CD4-positive, alpha-beta T cell treated with Interleukin-15 for 4 hours (primary cell): ENCODE measurements at places on chromosomes 4 and X.
A peak's percentile ranks its signal among the peaks of the same experiment; 100 is the strongest.

GRCh38 chr4:16023776-16024408, 59.9 kb downstream of the PROM1 start:
- no peak for DNase-seq

DNA sequence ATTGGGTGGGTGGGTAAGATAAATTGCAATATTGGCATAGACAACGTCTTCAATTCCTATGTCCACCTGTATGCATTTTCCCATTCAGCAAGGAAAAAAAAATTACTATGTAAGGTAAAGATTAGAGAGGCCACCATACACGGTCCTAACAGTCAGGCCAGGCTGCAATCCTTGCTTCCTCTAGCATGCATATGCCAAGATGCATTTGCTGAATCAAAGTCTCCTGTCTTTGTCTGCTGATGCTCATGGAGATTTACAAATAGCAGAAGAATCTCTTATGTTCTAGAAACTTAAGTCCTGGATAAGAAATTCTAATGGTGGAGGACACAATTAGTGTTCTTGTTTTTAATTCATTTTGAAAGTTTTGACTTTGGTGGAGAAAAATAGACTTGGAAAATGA, 206.8 kb downstream of the PDGFC start:
- no peak for DNase-seq

DNA sequence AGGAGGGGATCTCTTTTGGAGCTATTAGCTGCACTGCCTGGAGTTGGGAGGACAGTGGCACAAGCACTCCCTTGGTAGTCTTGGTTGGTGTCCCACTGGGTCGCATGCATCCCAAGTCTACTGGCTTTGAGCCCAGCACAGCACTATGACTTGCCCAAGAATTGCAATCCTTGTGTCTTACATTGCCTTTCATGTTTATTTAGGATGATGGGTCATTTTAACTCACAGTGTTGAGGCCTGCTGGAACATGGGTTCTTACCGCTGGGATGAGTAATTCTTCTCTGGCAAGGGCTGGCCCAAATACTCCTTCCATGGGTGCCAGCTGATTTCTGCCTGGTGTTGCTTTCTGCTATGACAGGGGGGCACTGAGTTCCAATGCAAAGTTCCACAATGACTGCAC, 185.5 kb downstream of the TEX13C start:
- no peak for DNase-seq

DNA sequence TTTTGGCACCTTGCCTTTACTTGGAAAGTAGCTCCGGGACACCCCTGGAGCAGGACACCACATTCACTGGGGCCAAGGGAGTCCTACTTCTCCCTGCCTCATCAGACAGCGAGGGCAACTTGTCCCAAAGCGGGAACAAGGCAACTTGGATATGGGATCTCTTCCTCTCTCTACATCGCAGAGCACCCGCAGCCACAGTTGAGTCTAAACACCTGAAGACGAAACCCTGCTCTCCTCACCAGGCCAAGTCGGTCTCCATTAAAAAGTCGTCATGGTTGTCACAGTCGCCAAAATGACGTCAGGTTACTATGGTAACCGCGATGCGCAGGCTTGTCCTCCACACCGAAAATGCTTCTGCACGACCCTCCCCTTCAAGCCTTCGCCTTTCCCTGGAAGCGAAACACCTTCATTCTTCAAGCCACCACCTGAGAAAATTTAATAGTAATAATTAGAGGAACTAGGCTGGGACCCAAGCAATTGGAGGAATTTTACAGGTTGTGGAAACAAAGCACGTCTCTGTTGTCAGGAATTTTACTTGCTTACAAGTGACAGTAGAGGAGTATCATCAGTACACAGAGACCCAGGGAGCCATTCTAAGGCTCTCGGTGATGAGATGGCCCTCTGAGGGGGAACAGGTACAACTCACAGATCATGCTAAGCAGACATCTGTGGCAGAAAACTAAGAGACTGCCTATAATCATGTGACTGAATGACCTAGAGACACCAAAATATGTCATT, 30.5 kb upstream of the TCEAL4 start:
- peak; percentile 57 for DNase-seq

- no peak for DNase-seq
Observed at GRCh38 chr4:123345137-123345934, 51.3 kb upstream of the SPRY1 start.

DNA sequence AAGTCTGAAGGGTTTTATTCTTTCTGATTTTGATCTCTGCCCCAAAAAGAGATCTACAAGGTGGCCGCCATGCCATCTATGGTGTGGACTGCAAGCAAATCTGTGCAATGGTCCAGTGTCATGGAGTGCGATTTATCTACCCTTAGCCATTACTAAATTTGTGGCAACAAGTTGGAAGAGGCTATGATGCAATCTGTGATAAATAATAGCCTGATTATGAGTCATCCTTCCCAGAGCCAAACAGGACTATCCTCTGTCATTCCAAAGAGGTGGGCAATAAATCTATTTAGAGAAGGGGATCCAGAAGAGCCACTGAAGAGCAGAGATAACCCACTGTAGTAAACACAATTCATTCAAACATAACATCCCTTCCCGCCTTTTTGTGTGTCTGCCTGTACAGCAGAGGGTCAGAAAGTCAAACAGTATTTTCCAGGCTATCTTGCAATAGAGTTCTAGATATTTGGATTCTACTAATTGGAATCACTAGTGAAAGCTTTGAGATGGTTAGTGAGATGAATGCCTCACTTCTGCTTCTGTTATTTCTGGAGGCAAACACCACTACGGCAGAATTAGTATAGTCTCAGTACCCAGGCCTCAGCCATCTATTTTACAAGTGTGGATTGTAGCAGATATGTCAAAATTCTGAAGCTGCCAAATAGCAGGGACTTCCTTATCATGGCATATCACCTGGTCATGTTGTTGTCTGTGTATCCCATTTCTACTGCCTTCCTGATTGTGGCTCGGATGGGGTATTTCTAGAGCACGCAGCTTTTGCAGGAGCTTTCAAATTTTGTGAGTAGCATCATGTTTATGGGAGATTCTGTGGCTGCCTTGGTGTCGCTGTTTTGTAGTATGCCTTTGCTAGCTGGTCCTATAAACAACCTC, 192.0 kb downstream of the SMIM20 start:
- DNase-seq: no peak

DNA sequence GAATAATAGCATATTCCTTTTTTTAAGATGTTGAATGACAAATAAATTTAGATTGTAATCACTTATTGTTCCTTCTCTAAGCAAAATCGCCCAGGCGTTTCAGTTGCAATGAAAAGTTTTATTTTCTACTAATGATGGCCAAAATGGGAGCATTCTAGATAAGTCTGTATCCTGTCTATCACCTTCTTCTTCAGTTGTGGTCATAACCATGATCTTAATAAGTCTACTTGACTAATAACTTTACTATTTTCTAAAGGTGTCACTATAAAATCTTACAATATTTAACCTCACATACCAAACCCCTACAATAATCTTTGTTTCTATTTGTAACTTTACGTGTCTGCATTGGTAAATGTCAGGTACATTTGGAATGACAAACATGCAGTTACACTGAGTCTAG, 723.7 kb upstream of the MAGEB2 start:
- no peak for DNase-seq

DNA sequence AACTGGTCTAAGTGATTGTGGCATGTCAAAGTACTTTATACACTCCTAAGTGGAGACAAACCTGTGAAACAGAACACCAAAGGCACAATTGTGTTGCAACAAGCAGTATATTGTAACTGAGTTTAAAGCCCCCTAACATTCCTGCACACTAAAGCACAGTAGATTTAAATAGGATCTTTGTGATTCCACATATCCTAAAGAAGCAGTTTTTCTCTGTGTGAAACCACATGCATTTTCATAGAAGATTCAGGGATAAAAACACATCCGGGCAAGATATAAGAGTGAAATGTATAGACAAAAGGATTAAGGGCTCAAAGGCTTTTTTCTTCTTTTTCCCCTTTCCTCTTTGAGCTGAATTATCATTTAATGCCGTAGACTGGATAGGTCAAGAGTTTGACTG, 82.2 kb downstream of the ANK2 start:
- no peak for DNase-seq

DNA sequence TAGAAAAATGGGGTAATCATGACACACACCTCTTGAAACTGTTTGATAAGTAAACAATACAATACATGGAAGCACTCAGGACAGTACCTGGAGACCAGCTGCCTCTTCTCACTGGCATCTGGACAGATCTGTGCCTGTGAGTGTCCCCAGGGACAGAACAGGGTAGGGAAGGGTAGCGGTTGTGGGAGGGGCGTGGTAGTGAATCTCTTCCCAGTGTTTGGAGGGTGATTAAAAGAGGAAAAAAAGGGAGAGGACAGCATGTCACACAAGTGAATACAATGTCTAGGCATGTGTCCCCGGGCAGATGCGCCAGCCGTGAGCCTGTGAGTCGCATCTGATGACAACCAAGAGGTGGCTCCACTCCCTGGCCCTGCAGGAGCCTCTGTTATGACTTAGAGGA, 138.8 kb upstream of the MSX1 start:
- DNase-seq: no peak

GRCh38 chr4:38415682-38416081, 248.3 kb upstream of the KLF3 start:
- no peak for DNase-seq

DNA sequence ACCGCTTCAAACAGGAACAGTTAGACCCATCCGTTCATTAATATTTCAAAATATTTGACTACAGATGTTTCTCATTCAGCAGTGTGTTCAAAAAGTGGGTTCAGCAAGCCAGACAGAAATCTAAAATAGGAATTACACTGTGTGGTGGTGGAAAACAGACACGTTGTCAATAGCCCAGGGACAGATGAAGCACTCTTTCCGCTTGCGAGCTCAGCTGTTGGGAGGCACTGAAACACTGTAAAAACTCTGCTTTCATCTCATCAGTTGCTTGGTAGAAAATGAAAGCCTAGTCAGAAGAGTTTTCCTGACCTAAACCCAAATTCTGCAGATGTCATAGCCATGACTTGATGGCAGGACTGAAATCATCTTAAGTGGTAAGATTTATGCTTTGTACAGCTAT, 38.5 kb downstream of the LRP2BP start:
- DNase-seq: no peak

- DNase-seq: no peak
Observed at GRCh38 chr4:152009031-152009670, 248.3 kb upstream of the GATB start.

DNA sequence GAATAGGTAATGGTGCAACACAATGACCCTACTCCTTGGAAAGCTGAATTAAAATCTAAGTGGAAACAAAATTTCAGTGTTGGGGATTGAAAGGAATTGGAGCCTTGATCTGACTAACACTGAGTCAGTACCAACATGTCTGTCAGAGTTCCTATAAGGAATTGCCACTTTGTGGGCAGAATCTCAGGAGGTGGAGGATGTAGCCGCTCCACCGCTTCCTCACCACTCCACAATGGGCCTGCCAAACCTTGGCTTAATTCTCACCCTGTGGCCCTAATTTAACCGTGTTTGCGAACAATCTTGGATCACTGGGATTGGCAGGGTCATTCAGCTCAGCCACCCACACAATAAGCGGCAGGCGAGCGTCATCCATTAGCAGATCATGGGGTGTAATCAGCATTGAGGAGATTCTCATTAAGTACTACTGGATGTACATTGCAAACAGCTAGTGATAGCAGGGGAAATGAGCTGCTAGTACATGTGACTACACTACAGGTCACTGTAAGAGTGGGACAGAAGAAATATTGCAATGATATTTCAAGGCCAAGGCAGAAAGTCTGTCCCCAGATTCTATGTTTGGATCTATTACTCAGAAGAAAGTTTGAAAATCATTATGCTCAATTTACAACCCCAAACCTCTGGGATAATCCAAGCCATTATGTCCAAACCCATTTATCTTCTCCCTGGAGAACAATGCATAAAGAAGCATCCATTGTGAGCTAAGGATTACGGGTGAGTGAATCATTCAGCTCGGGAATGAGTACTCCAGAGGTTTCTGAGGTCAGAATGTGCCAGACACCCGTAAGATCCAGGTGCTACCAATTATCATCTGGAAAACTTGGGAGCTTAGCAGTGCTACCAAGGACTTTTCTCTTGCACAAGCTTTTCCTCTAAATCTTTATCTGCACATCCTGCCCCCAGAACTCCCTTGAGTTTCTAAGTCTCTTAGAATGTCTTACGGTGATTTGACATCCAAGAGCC, 5.8 kb downstream of the SRPX start:
- no peak for DNase-seq

DNA sequence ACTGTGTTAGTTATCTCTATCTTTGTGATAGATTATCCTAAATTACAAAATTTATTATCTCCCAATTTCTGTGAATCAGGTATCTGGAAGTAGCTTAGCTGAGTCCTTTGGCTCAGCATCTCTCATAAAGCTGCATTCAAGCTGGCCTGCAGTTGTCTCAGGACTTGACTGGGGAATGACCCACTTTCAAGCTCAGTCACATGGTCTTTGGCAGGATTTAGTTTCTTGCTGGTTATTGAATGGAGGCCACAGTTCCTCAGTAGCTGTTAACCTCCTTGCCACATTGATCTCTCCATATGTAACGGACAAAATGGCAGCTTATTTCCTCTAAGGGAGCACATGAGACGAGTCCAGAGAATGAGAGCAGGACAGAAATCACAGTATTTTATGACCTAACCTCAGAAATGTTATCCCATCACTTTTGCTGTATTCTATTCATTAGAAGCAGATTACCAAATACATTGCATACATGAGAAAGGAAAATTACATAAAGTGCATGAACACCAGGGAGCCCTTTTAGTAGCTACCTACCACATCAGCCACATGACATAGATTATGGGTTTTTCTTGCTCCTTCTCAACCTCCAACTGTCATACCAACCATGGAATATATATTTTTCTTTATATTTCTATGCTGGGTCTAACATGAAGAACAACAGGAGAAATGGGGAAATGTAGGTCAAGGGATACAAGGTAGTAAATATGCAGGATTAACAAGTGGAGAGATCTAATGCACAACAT, 730.1 kb downstream of the CCSER1 start:
- no peak for DNase-seq

GRCh38 chr4:85747882-85748491, 273.0 kb downstream of the ARHGAP24 start:
- DNase-seq: peak; percentile 4

GRCh38 chr4:83261307-83261706, 23.3 kb downstream of the COQ2 start:
- DNase-seq: no peak
